ENCODE measurements at places on chromosomes 11 and 22.
A peak's percentile ranks its signal among the peaks of the same experiment; 100 is the strongest.

GRCh38 chr11:130457623-130458409 is 9.4 kb downstream of the ADAMTS15 start:
- peaks cover 8% of the 10 kb centered on the region for H3K27me3 ChIP-seq
- H3K27ac ChIP-seq: no peak overlapping the region
- H3K4me1 ChIP-seq: no peaks in the 10 kb centered on the region
- H3K4me3 ChIP-seq: no peak overlapping the region

DNA sequence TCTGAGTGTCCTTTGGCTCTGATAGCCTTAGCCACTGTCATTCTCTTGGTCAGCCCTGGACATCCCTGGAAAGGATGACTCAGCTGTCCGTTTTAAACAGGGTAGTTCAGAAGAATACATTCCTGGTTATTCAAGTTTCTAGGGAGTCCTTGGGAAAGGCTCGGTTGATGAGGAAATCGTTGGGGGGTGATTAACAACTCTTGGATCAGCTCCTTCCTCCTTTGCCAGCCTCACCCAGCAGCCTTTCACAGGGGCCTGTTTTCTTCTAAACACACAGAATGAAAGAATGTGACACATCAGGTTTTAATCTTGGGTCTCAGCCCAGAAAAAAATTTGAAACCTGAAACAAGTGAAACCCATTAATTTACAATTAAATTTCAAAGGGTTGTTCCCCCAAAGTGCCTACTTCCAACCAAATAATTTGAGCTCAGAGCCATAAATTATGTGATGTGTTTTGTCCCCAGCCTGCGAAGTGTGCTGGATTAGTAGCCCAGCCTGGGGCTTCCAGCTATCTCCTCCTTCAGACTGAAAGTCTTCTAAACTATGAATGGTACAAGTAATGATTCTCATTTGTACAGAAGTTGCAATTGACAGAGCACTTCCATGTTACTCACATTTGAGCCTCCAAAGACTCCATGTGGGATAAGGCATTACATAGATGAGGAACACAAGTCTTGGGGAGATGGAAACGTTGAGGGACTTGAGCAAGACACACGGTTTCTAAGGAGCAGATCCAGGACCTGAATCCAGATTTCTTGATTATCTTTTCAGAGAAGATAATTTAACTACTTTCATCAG is 19.3 kb upstream of the MRGPRX2 start:
- peaks cover 9% of the 10 kb centered on the region for H3K27me3 ChIP-seq
- H3K36me3 ChIP-seq: no peaks in the 10 kb centered on the region
- H3K4me3 ChIP-seq: no peak overlapping the region
- H3K27ac ChIP-seq: peak overlapping the region; percentile 87

DNA sequence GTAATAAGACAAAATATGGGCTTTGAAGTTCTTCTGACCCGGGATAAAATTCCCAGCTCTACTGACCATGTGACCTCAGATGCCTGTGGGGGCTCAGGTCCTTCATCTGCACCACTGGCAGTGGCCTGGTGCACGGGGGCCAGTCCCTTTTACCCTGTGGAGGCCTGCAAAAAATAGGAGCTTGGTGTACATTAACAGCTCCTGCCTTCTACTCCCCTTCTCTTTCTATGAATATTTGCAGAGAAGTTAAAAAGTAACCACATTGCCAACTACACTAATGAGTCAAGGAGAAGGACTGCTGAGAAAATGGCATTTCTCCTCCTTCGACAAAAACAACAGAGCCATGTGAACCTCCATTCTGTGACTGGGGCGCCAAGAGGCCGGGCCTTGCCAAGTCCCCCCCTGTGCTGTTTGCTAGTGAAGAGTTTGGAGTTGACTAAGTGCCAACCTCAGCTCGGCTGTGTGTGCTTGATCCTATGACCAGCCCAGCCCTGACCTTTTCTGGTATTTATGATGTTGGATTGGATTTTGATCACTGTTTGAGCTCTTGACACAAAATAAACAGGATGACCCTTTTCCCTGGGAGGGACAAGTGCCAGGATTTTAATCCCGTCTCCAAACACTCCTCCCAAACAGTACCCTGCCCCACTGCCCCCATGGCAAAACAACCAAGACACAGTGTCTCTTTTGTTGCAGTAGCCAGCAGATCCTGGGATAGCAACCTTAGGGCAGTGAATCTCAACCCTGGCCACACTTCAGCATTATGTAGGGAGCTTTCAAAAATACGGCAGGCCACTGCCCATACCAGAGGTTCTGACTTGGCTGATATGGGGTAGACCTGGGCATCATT is 380.1 kb downstream of the LARGE1 start:
- H3K4me3 ChIP-seq: no peak overlapping the region
- H3K27me3 ChIP-seq: no peaks in the 10 kb centered on the region
- no peak overlapping the region for H3K27ac ChIP-seq

DNA sequence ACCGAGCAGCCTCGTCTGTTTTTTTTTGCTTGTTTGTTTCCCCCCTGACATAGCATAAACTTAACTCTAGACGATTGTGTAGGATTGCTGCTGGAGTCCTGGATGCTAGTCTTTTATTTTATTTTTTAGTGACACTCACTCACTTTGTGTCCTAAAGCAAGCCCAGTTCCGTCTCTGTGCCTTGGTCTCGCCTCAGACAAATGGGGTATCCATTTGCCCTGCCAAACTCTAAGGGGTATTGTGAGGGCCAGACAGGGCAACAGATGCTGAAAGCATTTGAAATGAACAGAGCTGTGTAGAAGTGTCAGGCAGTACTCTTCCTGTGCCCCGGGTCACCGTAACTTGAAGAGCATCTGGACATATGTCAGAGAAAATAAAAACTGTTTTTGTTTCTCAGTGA is 34.8 kb upstream of the DKK3 start:
- no peaks in the 10 kb centered on the region for H3K27me3 ChIP-seq
- H3K27ac ChIP-seq: peak overlapping the region; percentile 84
- DNase-seq: no peak
- H3K36me3 ChIP-seq: no peaks in the 10 kb centered on the region
- H3K4me1 ChIP-seq: peaks cover 43% of the 10 kb centered on the region
- H3K4me3 ChIP-seq: no peak overlapping the region

DNA sequence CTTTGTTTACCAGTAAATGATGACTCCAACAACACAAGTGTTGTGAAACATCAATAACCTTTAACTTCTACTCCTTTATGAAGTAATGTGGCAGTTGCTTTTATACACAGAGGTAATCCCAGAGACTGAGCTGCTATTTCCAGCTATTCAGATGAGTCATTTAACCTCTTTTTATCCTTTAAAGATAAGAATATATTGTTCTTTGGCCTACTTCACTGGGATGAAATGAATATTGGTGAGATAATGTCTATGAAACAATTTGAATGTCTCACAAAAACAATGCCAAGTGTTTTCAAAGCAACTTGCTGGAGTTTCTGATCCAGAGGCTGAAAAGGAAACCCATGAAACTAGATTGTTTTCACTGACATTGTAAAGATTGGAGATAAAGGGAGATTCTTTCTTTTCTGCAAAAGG is 564.4 kb upstream of the LUZP2 start:
- DNase-seq: peak; percentile 57
- H3K27ac ChIP-seq: peak overlapping the region; percentile 5
- no peaks in the 10 kb centered on the region for H3K36me3 ChIP-seq
- no peaks in the 10 kb centered on the region for H3K27me3 ChIP-seq
- H3K4me1 ChIP-seq: peaks cover 10% of the 10 kb centered on the region

DNA sequence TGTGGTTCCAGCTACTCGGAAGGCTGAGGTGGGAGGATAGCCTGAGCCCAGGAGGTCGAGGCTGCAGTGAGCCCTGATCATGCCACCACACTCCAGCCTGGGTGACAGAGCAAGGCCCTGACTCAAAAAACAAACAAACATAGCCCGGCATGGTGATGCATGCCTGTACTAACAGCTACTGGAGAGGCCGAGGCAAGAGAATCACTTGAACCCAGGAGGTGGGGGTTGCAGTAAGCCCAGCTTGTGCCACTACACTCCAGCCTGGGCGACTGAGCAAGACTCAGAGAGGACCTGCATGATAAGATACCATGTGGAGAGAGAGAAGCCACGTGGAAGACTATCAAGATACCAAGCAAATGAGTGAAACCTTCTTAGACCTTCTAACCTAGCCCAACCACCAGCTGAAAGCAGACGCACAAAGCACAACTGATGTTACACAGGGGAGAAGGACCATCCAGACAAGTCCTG is 36.1 kb downstream of the AMBRA1 start:
- peaks cover 42% of the 10 kb centered on the region for H3K4me1 ChIP-seq
- no peak overlapping the region for H3K4me3 ChIP-seq
- no peak for DNase-seq
- no peaks in the 10 kb centered on the region for H3K27me3 ChIP-seq
- no peak overlapping the region for H3K27ac ChIP-seq
- no peaks in the 10 kb centered on the region for H3K36me3 ChIP-seq

DNA sequence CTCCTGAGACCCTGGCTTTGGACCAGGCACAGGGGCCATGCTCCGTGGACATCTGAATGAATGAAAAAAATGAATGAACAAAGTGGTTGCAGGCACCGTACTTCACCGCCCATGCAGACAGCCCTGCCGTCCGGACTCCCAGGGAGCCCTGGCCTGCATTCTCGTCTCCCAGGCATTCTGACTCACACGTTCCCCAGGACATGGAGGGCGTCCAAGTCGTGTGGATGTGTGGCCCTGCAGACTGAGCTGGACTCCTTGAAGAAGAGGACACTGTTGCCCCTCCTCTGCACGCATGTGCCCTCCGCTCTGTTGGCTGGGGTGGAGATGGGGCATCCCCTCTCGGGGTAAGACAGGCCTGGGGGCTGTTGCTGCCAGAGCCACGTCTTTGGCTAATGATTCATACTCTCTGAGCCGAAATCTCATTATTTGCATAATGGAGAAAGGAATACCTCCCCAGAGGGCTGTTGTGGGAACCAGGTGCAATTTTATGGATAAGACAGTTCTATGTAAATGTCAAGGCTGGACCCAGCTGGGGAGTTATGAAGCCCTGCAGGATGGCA is 49.7 kb downstream of the RTL6 start:
- H3K27ac ChIP-seq: peak overlapping the region; percentile 96
- no peaks in the 10 kb centered on the region for H3K27me3 ChIP-seq
- H3K4me1 ChIP-seq: peaks cover 26% of the 10 kb centered on the region
- H3K4me3 ChIP-seq: no peak overlapping the region
- no peaks in the 10 kb centered on the region for H3K36me3 ChIP-seq

GRCh38 chr11:86918496-86918895 is 36.7 kb downstream of the FZD4 start:
- no peak for DNase-seq
- H3K27me3 ChIP-seq: no peaks in the 10 kb centered on the region
- peak overlapping the region; percentile 85 for H3K27ac ChIP-seq
- H3K4me1 ChIP-seq: peaks cover 34% of the 10 kb centered on the region
- H3K36me3 ChIP-seq: no peaks in the 10 kb centered on the region

DNA sequence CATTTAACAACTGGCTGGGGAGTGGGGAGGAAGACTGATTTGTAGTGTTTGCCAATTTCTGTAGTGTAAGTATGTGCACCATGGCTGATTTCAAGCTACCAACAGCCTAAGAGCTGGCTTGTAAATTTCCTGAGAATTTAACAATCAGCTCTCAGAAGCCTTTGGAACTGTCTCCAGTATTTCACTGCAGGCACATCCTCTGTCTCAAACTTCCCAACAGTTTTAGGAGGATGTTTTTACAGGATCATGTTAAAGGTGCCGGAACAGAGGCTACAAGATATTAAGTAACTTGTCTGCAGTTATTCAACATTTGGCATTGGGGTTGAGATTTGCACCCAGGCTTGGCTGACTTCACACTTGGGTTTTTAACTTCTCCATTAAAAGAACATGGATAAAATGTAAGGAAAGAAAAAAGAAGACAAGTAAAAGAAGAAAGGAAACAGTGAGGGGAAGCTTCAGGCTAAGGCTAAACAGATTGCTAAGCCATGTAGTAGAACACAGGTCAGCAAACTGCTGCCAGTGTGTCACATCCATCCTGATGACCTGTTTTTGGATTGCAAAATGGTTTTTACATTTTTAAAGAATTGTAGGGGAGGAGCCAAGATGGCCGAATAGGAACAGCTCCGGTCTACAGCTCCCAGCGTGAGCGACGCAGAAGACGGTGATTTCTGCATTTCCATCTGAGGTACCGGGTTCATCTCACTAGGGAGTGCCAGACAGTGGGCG is 204.8 kb upstream of the SESN3 start:
- H3K27ac ChIP-seq: no peak overlapping the region
- H3K27me3 ChIP-seq: no peaks in the 10 kb centered on the region
- H3K4me1 ChIP-seq: no peaks in the 10 kb centered on the region
- no peak overlapping the region for H3K4me3 ChIP-seq

DNA sequence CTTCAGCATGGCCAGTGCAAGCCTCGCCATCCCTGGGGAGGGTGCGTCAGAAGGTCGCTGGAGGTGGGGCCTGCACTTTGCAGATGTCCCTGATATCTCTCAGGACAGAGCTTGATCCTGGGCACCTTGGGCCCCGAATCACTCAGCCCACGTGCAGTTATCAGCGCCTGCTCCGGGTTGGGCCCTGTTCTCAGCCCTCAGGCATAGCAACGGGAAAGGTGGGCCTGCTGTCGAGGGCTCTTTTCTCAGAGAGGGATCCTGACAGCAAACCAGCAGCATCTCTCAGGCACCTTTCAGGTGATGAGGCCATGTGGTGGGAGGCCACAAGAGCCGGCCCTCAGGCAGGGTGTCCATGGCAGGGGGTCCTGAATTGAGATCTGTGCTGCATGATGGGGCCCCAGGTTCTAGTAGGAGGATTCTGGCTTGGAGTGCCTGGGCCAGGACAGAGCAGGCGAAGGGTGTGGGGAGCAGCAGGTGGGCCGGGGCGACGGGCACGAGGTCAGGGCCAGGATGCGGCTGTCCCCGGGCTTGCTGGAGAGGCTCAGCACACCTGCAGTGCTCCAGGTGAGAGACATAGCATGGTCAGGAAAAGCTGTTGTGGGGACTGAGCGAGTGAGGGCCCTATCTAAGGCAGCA is 280.5 kb downstream of the TBC1D22A start:
- H3K36me3 ChIP-seq: no peaks in the 10 kb centered on the region
- no peak overlapping the region for H3K4me3 ChIP-seq
- H3K27me3 ChIP-seq: no peaks in the 10 kb centered on the region
- H3K4me1 ChIP-seq: peaks cover 3% of the 10 kb centered on the region
- DNase-seq: no peak

DNA sequence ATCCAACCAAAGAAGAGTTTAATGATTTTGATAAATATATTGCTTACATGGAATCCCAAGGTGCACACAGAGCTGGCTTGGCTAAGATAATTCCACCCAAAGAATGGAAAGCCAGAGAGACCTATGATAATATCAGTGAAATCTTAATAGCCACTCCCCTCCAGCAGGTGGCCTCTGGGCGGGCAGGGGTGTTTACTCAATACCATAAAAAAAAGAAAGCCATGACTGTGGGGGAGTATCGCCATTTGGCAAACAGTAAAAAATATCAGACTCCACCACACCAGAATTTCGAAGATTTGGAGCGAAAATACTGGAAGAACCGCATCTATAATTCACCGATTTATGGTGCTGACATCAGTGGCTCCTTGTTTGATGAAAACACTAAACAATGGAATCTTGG is 23.9 kb downstream of the KDM4D start:
- H3K36me3 ChIP-seq: no peaks in the 10 kb centered on the region
- H3K4me3 ChIP-seq: no peak overlapping the region
- peak; percentile 38 for DNase-seq
- H3K4me1 ChIP-seq: no peaks in the 10 kb centered on the region

- H3K4me3 ChIP-seq: no peak overlapping the region
- no peak for DNase-seq
- H3K27ac ChIP-seq: no peak overlapping the region
Observed at GRCh38 chr11:131537196-131537595, 166.8 kb downstream of the NTM start.

- no peak overlapping the region for H3K27ac ChIP-seq
- no peaks in the 10 kb centered on the region for H3K27me3 ChIP-seq
- no peak overlapping the region for H3K4me3 ChIP-seq
- DNase-seq: no peak
- H3K36me3 ChIP-seq: no peaks in the 10 kb centered on the region
Observed at GRCh38 chr11:117603932-117604331, 193.1 kb downstream of the DSCAML1 start.
